ENCODE measurements at places on chromosomes 6 and 20.

DNA sequence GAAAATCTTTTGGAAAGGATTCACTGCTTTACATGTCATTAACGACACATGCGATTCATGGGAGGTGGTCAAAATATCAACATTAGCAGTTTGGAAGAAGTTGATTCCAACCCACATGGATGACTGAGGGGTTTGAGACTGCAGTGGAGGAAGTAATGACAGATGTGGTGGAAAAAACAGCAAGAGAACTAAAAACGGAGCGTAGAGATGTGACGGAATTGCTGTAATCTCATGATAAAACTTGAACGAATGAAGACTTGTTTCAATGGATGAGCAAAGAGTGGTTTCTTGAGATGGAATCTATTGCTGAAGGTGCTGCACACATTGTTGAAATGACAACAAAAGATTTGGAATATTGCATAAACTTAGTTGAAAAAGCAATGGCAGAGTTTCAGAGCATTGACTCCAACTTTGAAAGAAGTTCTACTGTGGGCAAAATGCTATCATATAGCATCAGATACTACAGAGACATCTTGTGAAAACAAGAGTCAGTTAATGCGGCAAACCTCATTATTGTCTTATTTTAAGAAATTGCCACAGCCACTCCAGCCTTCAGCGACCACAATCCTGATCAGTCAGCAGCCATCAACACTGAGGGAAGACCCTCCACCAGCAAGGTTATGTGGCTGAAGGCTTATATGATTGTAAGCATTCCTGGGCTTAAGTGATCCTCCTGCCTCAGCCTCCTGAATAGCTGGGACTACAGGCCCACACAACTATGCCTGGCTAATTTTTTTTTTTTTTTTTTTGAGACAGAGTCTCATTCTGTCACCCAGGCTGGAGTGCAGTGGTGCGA, 19.2 kb downstream of the SRSF3 start:
- no peak for DNase-seq

DNA sequence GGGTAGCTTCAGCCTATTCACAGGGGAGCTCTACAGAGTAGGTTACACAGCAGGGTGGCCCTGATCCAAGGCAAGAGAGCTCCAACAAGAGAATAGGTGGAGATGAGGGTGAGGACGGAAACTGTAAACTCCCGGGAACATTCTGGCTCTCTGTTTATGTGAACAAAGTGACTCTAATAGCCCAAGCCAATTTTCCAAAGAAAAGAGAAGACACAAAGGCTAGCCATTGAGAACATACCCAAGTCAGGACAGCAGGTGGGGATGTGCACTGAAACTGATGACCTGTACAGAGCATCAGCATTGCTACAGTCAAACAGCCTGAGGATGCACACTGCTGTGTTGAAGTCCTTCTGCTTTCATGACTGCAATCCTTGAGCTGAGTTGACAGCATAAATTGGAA, 136.0 kb upstream of the TOP1 start:
- DNase-seq, result no peak

DNA sequence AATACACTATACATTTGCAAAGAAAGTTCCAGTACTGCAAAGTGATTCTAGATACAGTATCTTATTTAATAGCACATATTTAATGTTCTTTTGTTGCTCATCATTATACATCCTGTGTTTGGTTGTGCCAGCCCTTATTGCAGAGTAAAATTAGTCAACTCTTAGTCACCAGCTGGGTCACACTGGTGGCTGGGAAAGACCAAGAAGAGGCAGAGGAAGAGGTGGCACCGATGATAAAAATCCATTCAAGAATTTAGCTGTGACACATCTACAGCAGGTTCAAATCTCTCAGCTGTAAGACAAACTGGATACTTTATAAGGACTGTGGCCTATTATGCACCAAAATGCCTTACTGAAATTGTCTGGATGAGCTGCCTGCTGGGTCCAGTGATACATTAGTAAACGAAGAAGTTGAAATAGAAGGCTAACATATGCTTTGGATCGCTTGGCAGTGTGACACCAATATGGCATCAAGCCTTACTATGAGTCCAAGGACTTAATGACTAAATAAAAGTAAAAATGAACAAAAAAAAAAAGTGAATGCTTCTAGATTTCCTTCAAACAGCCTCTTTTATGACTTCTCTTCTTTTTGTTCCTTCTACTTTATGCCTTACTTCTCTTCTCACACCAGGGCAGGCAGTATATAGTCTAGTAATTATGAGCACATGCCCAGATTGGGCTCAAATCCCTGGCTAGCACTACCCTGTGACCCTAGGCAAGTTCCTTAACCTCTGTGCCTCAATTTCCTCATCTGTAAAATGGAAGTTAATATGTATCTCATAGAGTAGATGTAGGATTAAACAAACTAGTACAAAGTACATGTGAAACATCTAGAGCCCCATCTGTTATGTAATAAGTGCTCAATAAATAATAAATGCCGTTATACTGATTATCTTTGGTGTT, 29.4 kb upstream of the RNF8 start:
- DNase-seq, result no peak

DNA sequence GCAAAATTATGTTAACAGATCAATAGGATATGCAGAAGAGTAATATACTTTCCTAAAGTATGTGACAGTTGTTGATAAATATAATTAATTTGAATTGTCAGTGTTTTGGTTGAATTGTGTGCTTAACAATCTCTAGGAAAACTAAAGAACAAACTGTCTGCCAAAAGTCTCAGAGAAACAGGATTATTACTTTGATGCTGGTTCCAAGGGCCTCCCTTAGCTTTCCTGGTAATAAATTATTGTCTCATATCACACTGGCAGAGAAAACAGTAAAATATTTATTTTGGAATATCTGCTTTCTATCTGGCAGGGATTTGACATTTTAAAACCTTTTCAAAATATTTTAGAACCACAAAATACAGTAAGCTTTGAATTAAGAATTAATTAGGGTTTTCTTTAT, 40.1 kb upstream of the CARMIL1 start:
- no peak for DNase-seq

DNA sequence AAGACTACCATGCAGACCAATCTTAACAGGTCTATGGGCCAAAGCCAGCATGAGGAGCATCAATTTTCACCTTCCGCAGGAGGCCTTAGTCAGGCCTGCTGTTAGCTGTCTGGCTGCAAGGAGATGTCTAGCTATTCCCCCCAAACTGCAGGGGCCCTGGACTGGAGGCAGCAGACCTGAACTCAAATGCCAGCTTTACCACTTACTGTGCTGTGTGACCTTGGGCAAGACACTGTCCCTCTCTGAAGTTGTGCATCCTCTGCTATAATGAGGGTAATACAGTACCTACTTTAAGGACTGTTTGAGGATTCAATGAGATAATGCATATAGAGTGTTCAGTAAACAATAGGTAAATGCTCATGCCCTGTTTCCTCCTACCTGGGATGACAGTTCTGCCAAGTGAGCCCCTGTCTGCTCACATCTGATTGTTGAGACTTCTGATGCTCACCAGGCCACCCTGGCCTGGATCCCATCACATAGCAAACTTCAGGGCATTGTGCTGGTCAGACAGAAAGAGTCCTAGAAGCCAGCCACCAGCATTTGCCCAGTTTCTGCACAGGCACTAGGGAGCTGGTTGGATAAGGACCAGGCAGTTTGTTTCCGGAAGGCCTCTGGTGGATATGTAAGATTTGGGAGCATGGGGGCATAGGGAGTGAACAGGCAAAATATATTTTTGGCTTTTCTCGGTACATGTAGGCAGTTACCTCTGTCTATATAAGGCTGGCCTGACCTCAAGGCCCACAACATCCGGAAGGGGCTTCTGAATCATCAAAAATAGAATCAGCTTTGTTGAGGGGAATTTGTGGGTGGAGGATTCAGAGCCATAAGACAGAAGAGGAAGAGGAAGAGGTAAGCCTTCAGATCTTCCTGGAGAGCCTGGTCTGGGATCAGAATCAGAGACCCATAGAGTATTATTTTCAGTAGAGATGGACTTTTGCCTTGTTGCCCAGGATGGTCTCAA, 2.3 kb upstream of the OCSTAMP start:
- no peak for DNase-seq

DNA sequence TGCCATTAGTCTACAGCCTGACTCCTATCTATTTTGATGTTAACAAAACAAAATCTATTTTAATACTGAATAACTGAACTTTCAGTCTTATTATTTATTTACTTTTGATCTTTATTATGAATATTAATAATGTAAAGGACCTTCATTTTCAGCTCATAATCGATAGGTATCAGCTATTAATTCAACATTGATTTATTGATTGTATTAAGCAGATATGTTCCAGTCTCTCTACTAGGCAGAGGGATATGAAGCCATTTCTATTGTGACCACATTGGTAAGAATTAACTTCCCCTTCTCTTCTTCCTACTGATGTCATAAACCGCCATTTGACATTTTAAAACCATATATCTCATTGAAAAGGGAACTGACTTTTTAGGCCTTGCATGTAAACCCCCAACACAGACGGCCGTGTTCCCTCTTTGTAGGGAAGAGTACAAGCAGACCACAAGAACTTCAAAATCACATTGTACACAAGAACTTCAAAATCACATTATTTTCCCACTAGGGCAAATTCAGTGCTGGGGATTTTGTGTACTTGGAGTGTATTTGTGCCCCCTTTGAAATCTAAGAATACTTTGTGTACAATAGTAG, 69.5 kb upstream of the FABP7 start:
- peak; percentile 21 for DNase-seq

GRCh38 chr6:34523441-34524206, 32.5 kb downstream of the SPDEF start:
- DNase-seq, result no peak

DNA sequence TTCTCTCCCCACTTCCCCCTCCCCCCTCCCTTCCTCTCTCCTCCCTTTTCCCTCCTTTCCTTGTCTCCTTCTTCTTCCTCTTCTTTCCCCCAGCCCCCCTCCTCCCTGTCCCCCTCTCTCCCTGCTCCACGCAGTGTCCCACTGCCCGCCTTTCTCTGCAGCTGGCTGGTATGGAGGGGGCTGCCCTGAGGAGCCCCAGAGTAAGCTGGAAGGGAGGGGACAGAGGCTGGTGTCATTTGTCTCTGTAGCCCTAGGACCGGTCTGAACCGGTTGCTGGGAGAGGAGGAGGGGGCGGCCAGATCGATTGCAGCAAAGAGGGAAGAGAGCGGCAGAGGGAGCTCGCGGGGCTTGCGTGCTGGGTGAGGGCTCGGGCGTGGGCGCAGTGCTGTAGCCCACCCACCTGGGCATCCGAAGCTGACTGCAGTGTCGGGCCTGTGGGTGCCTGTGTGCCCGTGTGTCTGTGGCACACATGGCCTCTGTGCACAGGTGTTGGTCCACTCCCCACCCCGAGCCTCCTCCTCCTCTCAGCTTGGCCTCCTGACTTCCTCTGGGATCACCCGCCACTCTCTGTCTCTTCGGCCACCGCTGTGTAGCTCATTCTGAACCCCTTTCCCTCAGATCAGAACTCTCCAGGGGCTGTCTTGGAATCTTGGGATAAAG, 50.6 kb downstream of the SRC start:
- DNase-seq, result no peak

DNA sequence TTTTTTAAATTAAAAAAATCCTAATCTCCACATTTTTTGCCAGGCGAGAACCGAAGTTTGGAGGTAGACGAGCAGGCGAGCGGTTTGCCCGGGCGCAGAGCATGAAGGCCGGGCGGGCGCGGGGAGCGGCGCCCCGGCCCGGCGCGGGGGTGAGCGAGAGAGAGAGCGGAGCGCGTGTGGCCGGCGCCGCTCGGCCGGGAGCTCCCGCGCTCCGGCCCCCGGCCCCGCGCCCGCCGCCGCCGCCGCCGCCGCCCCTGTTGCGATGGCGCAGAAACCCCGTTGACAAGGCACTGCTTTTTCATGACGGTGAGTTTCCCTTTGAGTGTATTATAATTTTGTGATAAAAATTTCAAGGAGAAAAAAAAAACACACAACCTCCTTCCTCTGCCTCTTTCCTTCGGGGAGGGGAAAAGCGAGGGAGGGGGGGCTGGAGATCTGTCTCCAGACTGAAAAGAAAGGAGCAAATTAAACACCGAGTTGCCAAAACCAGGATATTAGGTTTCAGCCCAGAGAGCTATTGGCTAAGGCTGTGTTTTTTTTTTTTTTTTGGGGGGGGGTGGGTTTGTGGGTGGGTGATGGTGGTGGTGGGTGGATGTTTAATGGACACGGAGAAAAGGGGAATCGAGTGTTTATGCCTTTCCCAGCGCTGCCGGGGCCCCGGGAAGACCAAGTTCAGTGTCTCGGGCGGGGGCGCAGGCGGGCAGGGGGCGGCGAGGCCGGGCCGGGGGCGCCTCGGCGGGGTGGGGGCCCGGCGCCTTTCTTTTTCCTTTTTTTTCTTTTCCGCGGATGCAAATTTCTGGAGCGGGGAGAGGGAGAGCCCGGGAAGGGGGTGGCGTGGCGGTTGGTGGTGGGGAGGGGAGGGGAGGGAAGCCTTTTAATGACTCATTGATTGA, at the start of gene BICRAL:
BICRAL (plus strand) TSS at position 257 of the 893 bp plus-strand sequence. CDS start 39,971 bp downstream, outside the sequence.
- DNase-seq, result peak; percentile 78

DNA sequence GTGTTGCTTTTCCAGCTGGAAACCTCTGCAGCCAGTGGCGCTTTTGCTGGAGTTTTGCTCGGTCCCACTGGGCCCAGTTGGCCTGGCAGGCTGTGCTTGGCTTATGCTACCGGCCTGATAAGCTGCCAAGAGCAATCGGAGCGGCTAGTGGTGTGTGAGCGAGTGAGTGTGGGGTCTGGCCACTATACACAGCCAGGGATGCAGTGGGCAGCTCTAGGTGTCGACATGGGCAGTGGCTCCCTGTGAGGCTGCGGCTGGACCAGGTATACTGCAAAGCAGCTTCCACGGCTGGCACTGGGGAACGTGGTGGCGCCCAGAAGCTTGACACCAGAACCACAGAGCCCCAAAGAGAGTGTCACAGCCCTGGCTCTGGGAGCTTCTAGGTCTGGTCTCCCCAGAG, 996.5 kb downstream of the GRIK2 start:
- no peak for DNase-seq

GRCh38 chr6:23927935-23928334, 198.1 kb upstream of the NRSN1 start:
- no peak for DNase-seq

DNA sequence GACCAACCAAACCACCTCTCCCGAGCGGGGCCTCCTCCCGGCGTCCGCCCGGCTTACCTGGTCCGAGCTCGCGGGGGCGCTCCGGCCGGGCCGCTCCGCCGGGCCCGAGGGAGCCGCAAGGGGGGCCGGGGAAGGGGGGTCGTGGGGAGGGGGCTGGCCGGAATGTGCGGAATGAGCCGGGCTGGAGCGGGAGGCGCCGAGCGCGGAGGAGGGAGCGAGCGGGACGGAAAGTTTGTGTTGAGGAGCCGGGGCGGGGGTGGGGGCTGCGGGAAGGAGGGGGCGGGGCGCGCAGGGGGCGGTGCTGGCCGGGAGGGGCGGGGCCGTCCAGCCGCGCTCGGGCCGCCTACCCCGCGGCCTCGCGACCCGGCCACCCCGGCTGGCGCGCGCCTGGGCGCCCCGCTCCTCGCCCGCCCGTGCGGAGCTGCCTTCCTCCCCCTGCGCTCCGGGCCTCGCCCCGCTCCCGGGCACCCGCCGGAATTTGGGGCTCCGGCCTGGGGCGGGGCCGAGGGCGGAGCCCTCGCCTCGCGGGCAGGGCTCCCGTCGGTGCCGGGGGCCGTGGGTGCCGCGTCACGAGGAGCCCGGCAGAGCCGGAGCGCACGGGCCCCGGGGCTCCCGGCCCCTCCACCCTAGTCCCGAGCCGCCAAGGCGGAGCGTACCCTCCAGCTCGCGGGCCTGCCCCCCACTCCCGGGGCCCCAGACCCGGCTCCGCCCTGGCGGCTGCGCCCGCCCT, at the start of gene TEAD3:
TEAD3 (minus strand) TSS at position 239 of the 730 bp plus-strand sequence.
- peak; percentile 79 for DNase-seq

All from CD4-positive, alpha-beta T cell (primary cell).